ENCODE measurements at places on chromosomes 2 and 18. TPM values are rescaled to one million over a fixed set of nuclear protein-coding genes. Genes with fewer than 3 reads are reported as not detected.

CCDC121 gene
- 3.1 TPM for total RNA-seq

LYG1 gene
- 2.0 TPM for total RNA-seq

SEPTIN10 gene
- total RNA-seq, result 58.3 TPM

C2orf78 gene
- not detected for total RNA-seq

HRH4 gene
- not detected for total RNA-seq

STK17B gene
- total RNA-seq, result 4.6 TPM

CASP10 gene
- total RNA-seq, result 2.5 TPM

PRSS56 gene
- not detected for total RNA-seq

SCRN3 gene
- 16.8 TPM for total RNA-seq

CARF gene
- total RNA-seq, result 1.3 TPM

GPR155 gene
- total RNA-seq, result 0.29 TPM

C2orf66 gene
- total RNA-seq, result 0.09 TPM

KLF7 gene
- 28.4 TPM for total RNA-seq

CYRIA gene
- 0.26 TPM for total RNA-seq

IL36A gene
- not detected for total RNA-seq

KANSL1L gene
- 0.66 TPM for total RNA-seq

SIGLEC15 gene
- total RNA-seq, result 0.09 TPM

PLCD4 gene
- total RNA-seq, result 0.30 TPM

CTAGE1 gene
- not detected for total RNA-seq

ST6GAL2 gene
- 19.4 TPM for total RNA-seq

ANKRD30B gene
- not detected for total RNA-seq

NT5C1B gene
- not detected for total RNA-seq

ZNF521 gene
- total RNA-seq, result not detected

NETO1 gene
- not detected for total RNA-seq

CDCA7 gene
- 44.7 TPM for total RNA-seq

ABCB11 gene
- total RNA-seq, result not detected

AKAIN1 gene
- not detected for total RNA-seq

PFN4 gene
- total RNA-seq, result 1.2 TPM

ELAC1 gene
- total RNA-seq, result 4.0 TPM

PLCL1 gene
- not detected for total RNA-seq

ZRANB3 gene
- 6.0 TPM for total RNA-seq

SUMO1 gene
- 192 TPM for total RNA-seq

LAMA1 gene
- not detected for total RNA-seq

NUP35 gene
- total RNA-seq, result 37.6 TPM

ADCY3 gene
- 75.8 TPM for total RNA-seq

MOCOS gene
- total RNA-seq, result 2.7 TPM

LIMS2 gene
- 5.2 TPM for total RNA-seq

ARMC9 gene
- total RNA-seq, result 19.0 TPM

CIB4 gene
- total RNA-seq, result not detected

CYP1B1 gene
- 9.8 TPM for total RNA-seq

SRD5A2 gene
- total RNA-seq, result not detected

RAB6C gene
- total RNA-seq, result not detected

SERPINB5 gene
- total RNA-seq, result 0.16 TPM

RESP18 gene
- total RNA-seq, result not detected

REG3G gene
- not detected for total RNA-seq

SLC8A1 gene
- total RNA-seq, result 0.51 TPM

TMEM198 gene
- 1.2 TPM for total RNA-seq

SUCLG1 gene
- total RNA-seq, result 91.3 TPM

SOWAHC gene
- 16.3 TPM for total RNA-seq

VIL1 gene
- total RNA-seq, result 0.41 TPM

DDX1 gene
- 163 TPM for total RNA-seq

SPP2 gene
- total RNA-seq, result not detected

HAAO gene
- not detected for total RNA-seq

SCTR gene
- total RNA-seq, result not detected
